ENCODE measurements at places on chromosomes 4 and X.

DNA sequence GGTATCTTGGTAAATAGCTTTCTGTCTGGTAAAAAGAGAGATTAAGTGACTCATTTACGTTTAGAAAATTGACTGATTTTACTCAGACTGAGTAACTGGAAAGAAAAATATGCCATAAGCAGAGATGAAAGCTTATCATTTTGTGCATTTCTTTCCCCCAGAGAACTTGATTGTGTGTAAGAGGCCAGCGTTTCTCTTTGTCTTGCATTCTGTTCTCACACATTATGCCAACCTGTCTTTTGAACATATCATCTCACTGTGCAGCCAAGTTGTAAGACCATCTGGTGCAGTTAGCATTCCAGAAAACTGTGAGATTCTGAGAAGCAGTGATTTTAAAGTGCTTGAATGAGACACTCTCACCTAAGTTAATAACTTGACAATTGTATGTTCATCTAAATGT is 651.3 kb downstream of the TECRL start:
- no peak for DNase-seq

GRCh38 chr4:76813070-76813469 is 84.9 kb downstream of the SOWAHB start:
- no peak for DNase-seq

DNA sequence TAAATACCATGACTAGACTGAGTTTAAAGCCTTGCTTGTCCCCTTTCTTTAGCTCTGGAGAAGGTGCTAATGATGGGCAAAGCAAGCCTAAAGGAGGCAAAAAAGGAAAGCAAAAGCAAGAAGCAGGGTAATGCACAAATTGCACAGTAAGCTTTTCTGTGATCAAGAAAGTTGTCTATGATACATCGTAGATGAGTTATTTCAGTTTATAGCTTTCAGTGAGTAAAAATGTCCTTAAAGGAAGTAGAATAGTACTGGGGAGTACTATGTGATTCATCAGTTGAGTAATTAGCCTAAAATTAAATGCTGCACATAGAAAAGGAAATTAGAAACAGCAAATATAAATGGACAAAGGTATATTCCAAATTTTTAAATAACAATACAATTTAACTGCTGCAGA is 50.2 kb upstream of the PDE5A start:
- no peak for DNase-seq

DNA sequence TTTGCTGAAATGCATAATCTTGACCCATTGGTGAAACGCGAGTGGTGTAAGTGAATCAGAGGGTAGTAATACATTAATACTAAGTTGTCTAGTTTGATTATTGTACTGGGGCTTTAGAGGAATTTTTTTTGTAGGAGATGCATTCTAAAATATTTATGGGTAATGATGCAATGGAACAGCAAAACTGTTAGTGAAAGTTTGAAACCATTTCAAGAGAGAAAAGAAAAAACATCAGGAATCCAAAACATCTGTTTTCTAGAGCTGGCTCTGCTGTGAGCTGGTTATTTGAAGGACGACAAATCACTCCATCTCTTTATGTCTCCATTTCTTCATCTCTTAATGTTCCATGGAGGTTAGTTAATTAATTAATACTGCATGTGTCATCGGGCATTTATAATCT is 351.9 kb upstream of the FAT1 start:
- DNase-seq = no peak

GRCh38 chr4:149264093-149264733 is 551.4 kb downstream of the IQCM start:
- DNase-seq = peak; percentile 6

- peak; percentile 78 for DNase-seq
Observed at GRCh38 chrX:154458116-154458953, at the start of gene PLXNA3. Gene PLXNA3, plus strand, starts transcription at chrX:154458281. Its CDS starts 1,903 bp downstream, at chrX:154460184.

- DNase-seq = no peak
Observed at GRCh38 chrX:57172544-57172943, 35.3 kb upstream of the SPIN2A start.

DNA sequence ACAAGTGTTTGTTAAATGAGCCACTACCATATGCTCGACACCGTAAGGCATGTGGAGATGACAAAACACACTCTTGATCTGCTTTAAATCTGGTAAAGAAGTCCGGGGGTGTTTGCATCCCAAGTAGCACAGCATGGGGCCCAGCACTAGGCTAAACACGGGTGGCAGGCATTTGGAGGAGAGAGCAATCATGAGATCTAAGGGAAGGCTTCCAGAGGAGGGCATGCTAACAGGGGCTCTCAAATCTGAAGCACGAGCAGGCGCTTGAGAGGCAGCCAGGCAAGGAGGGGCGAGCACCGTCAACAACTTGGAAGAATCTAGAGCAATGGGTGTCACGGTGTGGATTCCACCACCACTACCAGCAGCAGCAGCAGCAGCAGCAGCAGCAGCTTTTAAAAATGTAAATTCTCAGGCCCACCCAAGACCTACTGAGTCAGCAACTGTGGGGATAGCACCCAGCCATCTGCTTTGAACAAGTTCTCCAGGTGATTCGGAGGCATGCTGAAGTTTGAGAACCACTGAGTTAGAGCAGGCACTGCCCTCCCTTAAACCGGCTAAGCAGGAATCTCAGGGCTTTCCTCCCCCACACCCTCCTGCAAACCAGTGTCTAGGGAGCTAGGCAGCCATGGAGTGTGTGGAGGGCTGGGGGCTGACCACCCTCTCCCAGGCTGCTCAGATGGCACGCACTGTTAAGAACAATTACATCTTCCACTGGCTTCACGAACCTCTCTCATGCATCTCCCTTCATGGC is 70.2 kb upstream of the MAP3K15 start:
- no peak for DNase-seq
